ENCODE measurements at places on chromosomes 4 and X.
A peak's percentile ranks its signal among the peaks of the same experiment; 100 is the strongest.

GRCh38 chrX:86981326-86981879 lies 536.2 kb upstream of the KLHL4 start:
- DNase-seq: no peak

DNA sequence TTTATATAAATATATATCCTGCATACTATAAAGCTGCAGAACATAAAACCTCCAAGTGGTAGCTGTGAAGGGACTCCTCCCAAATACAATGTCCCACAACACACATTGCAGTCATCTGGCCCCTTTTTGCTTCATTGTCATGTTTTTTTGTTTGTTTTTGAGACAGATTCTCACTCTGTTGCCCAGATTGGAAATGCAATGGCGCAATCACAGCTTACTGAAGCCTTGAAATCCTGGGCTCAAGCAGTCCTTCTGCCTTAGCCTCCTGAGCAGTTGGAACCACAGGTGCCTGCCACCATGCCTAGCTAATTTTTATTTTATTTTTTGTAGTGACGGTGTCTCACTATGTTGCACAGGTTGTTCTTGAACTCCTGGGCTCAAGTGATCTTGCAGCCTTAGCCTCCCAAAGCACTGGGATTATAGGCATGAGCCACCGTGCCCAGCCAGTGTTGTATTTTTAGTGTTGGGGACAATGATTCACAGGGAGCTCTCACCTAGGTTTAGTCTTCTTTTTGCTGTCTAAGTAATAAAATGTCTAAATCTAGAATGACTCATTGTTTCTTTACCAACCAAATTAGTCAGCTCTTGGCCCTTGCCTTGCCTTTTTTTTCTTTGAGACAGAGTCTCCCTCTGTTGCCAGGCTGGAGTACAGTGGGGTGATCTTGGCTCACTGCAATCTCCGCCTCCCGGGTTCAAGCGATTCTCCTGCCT lies 24.0 kb upstream of the XIAP start:
- DNase-seq: peak; percentile 42

DNA sequence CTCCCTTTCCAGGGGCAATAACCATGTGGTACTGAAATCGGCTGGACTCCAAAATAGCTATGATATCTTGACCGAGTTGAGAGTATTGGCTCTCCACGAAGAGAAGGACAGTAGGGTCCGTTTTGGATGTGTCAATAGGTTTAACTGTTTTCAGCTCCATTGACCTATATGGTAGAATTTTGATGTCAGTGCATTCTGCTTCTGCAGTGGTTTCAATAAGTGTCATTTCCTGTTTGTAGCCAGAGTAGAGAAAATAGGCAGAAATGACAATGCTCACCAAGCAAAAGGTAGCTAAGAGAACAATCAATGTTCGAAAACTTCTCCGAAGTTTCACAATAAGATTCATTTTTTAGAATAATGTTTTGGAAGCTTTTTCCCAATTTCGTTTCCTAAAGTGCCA lies 36.7 kb downstream of the NDST4 start:
- no peak for DNase-seq

DNA sequence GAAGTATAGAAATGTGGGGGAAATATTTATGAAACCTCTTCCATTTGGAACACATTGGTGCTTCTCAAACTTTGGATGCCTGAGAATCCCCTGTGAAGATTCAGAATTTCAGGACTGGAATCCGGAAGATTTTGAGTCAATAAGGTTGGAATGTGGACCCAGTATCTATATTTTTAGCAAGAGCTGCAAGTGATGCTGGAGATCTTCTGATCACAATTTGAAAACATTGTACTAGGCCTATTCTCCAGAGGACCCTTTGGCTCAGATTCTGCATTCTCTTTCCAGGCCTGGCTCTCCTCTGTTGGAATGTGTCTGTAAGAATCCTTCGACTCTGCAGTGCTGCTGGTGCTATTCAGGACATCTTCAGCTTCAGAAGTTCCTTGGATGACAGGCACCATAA lies 2.4 kb upstream of the PKD2 start:
- no peak for DNase-seq

Measured in suppressor macrophage (primary cell).